ENCODE measurements at places on chromosomes 13 and 19.

- no peak for DNase-seq
Observed at GRCh38 chr13:79413521-79413920, 7.5 kb upstream of the RBM26 start.

GRCh38 chr13:90793261-90793820 is 554.1 kb upstream of the MIR17HG start:
- no peak for DNase-seq

GRCh38 chr13:42119041-42119440 is 70.6 kb downstream of the DGKH start:
- DNase-seq = no peak

GRCh38 chr13:43127827-43128226 is 104.4 kb downstream of the DNAJC15 start:
- DNase-seq = no peak

DNA sequence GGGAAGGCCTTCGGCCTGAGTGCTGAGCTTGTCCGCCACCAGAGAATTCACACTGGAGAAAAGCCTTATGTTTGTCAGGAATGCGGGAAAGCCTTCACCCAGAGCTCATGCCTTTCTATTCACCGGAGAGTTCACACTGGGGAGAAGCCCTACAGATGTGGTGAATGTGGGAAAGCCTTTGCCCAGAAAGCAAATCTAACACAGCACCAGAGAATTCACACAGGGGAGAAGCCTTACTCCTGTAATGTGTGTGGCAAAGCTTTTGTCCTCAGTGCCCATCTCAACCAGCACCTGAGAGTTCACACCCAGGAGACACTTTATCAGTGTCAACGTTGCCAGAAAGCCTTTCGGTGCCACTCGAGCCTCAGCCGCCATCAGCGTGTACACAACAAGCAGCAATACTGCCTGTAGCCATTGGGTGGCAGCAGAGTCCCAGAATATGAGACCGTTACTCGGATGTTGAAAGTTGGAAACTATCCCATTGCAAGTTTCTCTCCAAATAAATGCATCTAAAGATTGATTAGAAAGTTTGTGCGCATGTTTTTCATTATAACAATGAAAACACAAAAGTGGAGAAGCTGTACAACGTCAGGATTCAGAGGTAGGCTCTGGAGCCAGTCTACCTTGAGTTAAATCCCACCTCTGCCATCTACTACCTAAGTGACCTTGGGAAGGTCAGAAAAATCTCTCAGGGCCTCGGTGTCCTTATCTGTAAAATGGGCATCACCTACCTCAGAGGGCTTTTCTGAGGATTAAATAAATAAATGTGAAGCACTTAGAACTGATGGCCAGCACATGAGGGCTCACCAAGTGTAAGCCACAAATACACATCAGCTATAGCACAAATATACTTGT is 21.1 kb downstream of the ZNF473 start:
- DNase-seq = no peak

GRCh38 chr19:2962018-2962670 is 15.2 kb upstream of the TLE6 start:
- DNase-seq = no peak

DNA sequence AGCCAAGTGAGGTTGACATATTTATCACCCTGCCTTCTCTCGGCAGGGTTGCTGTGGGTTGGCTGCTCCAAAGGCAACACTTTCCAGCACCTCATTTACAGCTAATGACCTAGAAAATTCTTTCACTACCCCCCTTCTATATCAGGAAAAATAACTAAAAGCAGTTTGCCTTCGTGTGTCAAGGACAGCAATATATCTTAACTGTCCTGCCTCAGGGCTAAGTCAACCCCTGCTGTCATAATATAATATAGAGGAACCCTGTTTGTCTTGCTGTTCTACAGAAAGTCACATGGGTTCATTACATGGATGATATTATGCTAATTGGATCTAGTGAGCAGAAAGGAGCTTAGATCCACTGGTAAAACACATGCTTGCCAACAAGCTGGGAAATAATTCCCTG is 28.1 kb upstream of the USP12 start:
- no peak for DNase-seq

GRCh38 chr19:12647490-12648071 is 19.0 kb downstream of the MAN2B1 start:
- DNase-seq = no peak

- no peak for DNase-seq
Observed at GRCh38 chr13:73065665-73066340, 7.0 kb downstream of the KLF5 start.

GRCh38 chr13:110387451-110388107 is 80.5 kb downstream of the COL4A2 start:
- no peak for DNase-seq

- DNase-seq = no peak
Observed at GRCh38 chr13:43083750-43084149, 60.4 kb downstream of the DNAJC15 start.

GRCh38 chr19:54030895-54031586 is 32.7 kb downstream of the VSTM1 start:
- no peak for DNase-seq

DNA sequence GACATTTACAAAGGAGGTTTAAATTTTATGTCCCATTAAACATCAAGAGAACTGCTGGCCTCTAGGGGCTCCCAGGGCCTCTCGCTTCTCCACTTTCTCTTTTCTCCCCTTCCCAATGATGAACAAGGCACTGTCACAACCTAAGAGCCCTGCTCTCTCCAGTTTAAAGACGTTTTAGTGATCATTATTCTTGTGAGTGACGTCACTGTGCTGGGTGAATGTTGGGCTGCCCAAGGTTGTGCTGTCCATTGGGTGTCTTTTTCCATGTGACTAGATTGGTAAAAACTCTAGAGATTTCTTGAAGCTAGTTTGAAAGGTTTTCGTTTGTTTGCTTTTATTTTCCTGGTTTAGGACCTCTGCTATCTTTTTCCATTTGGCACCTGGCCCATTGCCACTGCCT is 602.6 kb downstream of the PCDH9 start:
- no peak for DNase-seq

- no peak for DNase-seq
Observed at GRCh38 chr19:23539499-23539898, 144.2 kb upstream of the ZNF91 start.

- no peak for DNase-seq
Observed at GRCh38 chr19:29687897-29688728, 22.9 kb downstream of the PLEKHF1 start.

DNA sequence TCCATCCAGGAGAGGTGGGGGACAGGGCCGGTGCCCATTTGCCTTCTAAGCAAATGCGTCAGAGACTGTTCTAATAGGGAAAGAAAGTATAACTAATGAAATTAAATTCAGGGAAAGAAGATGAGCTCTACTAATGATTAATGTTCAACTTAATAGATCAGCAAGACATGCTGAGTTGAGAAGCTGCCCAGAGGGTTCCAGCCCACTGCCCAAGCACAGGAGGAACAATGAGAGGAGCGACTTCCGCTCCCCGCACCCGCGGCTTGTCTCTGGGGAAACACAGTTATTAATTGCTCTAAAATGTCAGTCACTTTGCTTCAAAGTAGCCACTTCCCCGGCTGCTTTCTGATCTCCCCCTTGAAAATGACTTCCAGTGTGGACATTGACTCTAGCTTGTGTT is 331.3 kb downstream of the UQCRFS1 start:
- no peak for DNase-seq

GRCh38 chr13:85174291-85174690 is 624.9 kb downstream of the SLITRK6 start:
- no peak for DNase-seq

- DNase-seq = no peak
Observed at GRCh38 chr19:30785458-30786137, 413.4 kb downstream of the ZNF536 start.

DNA sequence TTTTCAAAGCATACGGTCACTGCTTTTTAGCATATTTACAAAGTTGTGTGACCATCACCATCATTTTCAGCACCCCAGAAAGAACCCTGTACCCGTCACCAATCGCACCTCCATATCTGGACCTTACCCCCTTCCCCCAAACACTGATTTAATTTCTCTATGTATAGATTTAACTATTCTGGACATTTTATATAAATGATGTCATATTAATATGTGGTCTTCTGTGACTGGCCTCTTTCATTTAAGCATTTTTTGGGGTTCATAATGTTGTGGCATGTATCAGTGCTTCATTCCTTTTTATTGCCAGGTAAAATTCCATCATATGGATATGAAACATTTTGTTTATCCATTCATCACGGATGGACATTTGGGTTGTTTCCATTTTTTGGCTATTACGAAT is 74.0 kb downstream of the TBC1D4 start:
- no peak for DNase-seq

DNA sequence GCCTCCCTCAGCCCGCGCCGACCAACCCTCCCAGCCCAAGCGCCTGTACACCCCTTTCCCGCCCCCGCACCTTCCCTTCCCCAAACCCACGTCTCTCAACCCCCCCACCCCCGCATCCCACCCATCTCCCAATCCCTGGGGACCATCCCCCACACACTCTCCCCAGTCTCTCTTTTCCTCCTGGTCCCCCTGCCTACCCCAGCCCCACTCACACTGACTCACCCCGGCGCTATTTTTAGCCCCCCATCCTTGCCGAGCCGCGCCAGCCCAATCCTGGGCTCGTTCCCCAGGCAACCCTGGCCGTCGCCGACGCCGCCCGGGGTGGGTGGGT is 11.7 kb downstream of the CIC start:
- no peak for DNase-seq

DNA sequence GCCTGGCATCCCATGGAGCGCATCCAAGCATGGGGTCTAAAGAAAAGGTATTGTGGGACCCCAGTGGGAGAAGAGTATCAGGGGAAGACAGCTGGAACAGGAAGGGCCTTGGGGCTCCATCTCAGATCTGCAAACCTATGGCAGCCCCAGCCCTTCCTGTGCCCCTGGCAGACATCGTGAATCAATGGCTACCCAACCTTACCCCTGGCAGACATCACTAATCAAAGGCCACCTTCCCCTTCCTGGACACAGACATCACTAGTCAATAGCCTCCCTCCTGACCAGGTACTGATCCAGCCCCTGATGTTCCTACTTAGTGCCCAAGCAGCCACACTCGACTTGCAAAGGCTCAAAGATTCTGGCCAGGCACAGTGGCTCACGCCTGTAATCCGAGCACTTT is 15.8 kb downstream of the F2RL3 start:
- DNase-seq = no peak

DNA sequence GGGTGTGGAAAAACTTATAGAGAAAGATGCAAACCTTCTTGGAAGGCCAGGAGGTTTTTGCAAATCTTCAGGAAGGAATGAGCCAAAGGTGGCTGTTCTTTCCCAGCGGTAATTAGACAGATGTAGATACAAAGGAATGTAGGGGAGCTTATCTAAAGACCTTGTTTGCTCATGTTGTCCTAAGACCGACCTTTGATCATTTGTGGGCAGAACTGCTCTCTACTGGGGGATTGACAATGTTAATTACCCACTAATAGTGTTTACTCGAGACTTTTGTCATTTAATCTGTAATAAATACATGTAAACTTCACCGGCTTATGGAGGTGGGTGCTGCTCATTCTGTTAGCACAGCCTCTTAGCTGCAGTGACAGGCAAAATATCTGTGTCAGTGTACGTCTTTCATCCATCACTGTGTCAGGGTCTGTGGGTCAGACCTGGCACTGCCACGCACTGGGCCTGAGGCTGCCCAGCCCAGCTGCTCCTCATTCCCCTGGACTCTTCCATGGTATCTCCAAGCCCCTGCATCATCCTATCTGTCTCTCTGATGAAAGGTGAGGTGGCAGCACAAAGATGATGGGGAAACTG is 68.3 kb downstream of the ZNF431 start:
- no peak for DNase-seq

GRCh38 chr13:72383646-72384045 is 343.8 kb downstream of the MZT1 start:
- DNase-seq = no peak

- DNase-seq = no peak
Observed at GRCh38 chr13:40170982-40171381, 495.5 kb downstream of the FOXO1 start.

DNA sequence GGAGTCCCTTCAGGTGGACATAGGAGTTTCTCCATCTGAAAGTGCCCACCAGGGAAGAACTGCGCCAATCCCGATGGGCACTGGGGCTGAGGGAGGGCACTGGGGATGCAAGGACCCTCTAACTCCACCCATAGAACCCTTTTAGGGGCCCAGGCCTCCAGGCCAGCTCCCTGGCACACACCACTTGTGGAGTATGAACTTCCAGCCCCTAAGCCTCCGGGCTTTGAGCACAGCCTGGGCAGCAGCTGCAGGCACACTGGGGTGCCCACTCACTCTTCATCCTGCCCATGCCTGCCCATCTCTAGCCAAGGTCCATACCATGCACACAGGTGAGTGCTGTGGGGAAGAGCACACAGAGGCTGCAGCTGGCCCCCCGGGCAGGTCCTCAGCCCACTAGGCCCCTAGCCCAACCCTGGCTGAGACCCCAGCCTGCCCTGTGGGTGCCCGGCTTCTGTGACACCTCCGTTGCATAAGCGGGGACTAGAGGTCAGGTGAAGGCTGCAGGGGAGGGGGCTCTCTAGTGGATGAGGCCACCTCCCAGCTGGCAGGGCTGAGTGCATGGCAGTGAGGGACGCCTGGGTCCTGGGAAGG is 14.6 kb upstream of the SLC7A10 start:
- DNase-seq = no peak

- DNase-seq = no peak
Observed at GRCh38 chr19:3045885-3046697, 16.2 kb downstream of the TLE5 start.

DNA sequence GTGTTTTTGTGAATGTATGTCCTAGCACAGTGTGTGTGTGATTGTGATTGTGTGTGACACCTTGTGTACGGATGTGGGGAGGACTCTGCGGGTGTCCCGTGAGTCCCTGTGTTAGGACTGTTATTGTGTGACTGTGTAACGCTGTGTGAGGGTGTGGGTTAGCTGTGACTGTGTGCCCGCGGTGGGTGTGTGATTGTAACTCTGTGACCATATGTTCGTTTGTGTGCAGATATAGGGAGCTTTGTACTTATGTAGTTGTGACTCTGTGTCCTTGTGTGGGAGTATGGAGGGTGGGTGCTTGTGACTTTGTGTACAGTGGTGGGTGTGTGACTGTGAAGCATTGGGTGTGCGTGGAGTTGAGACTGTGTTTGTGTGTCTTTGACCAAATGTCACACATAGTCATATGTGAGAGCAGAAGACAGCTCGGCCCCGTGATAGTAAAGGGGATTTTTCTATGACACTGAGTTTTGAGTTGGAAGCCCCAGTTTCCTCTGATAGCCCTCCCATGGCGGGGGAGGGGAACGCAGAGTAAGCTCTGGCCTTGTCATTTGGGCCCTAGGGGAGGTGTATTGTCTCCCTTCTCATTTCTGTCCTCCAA is 949 bp upstream of the ZNF260 start:
- DNase-seq = no peak

GRCh38 chr19:6887316-6887715 is at the start of gene ADGRE1:
TSS of gene ADGRE1 (plus strand) at chr19:6887579. CDS start at chr19:6887609, 30 bp downstream.
- no peak for DNase-seq

- no peak for DNase-seq
Observed at GRCh38 chr19:33005440-33005839, 33.4 kb downstream of the FAAP24 start.
